ENCODE measurements at places on chromosomes 16 and 17.
A peak's percentile ranks its signal among the peaks of the same experiment; 100 is the strongest.

DNA sequence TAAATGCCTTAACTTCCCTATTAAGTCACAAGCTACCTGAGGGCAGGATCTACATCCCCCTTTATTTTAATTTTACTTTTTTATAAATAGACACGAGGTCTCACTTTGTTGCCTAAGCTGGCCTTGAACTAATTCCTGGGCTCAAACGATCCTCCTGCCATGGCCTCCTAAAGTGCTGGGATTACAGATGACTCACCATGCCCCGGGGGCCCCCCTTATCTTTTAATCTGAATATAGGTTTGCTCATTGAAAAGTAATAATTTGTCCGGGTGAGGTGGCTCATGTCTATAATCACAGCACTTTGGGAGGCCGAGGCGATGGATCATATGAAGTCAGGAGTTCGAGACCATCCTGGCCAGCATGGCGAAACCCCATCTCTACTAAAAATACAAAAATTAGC lies 14.2 kb downstream of the ETV4 start:
- DNase-seq: no peak

- DNase-seq: no peak
Observed at GRCh38 chr17:59356543-59357218, 25.2 kb downstream of the YPEL2 start.

DNA sequence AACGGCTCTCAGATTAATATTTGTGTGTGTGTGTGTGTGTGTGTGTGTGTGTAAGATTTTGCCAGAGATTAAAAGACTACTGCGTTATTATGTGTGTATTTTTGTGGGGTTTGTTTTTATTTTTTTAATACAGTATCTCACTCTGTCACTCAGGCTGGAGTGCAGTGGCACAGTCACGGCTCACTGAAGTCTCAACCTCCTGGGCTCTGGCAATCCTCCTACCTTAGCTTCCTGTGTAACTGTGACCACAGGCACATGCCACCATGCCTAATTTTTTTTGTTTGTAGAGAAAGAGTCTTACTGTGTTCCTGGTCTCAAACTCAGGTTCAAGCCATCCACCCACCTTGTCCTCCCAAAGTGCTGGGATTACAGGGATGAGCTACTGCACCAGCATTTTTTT lies 87.2 kb downstream of the CYB561 start:
- DNase-seq: no peak

DNA sequence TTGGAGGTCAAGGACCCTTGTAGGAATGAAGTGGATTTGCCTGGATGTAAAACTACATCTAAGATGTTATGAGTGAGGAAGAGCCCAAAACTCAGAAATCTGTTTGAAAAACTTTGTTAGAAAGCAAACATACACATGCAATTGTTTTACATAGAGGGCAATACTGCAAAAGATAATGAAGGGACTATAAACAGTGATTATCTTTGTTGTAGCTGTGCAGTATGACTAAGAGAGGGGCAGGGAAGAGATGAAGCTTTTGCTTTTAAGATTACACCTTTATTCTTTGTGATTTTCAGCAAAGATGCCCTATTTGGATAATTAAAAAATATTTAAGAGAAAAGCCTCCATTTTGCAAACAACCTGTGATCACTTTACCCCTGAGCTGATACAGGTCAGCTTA lies 839.9 kb upstream of the RBFOX1 start:
- no peak for DNase-seq

GRCh38 chr17:82110298-82110697 lies 12.3 kb upstream of the FASN start:
- no peak for DNase-seq

DNA sequence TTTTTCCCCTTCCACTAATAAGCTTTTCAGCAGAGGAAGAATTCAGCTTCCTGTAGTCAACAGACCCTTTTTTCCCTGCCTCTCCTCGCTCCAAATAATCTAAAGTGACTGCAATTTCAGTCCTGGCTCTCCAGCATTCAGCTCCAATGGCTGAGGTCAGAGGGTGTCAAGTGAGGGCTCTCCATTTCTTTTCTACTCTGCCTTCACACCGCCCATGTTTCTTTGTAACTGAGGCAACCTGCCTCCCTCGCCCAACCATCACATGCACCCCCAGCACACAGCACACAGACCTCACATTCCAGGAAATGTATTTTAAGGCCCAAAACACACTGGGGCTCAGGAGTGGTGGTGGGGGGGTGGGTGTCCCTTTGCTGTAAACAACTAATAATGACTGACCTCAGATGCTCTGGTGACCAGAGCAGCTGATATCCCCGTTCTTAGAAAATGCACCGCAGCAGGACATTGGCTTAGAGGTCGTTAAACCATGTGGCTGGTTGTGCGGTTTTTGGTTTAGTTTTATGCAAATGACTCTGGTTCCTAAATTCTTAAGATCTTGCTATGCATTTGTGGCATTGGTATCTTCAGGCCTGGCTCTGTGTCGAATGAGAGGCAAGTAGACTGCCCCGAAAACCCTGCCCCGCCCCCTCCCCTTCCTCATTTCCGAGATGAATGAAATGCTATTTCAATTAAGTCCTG lies 203.6 kb downstream of the ZFHX3 start:
- DNase-seq: no peak

DNA sequence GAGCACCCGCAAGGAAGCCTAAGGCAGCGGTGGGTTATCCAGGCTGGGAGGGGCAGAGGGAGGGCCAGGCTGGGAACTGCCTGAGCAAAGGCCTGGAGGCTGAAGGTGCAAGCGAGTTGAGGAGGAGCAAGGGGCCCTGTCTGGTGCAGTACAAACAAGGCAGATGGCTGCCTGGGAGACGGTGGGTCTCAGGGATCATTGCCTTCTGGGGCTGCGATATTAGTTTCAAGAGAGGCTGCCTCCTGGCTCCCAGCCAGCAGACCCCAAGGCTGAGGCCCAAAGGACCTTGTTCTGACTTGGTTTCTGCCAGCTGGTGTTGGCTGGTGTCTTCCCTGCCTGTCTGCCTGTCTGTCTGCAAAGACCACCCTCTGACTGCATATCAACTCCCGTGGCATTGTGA lies 154.0 kb downstream of the IRF8 start:
- no peak for DNase-seq

DNA sequence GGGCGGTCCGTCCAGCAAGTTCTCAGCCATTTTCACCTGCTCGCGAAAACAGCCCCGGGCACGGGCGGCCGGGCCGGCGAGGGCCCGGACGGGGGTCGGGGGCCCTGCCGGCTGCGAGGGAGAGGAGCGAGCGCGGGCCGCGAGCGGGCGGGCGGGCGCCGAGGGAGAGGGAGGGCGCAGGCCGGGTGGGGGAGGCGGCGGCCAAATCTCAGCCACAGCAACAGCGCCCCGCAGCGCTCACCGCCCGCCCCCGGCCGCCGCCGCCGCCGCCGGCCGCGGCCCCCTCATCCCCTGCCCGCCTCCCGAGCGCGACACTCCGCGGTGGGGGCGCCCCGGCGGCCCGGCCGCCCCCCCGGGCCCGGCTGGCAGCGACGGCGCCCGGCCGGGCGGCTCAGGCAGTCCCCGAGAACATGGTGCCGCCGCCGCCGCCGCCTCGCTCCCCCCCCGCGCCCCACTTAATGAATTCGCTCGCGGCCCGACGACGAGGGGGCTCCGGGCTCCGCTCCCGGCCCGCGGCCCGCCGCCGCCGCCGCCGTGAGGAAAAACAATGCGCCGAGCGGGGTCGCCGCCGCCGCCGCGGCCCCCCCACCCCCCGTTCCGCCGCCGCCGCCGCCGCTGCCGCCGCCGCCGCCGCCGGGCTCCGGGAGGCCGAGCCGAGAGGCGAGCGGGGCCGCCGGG lies 487 bp downstream of the CREBBP start:
- DNase-seq: peak; percentile 92

DNA sequence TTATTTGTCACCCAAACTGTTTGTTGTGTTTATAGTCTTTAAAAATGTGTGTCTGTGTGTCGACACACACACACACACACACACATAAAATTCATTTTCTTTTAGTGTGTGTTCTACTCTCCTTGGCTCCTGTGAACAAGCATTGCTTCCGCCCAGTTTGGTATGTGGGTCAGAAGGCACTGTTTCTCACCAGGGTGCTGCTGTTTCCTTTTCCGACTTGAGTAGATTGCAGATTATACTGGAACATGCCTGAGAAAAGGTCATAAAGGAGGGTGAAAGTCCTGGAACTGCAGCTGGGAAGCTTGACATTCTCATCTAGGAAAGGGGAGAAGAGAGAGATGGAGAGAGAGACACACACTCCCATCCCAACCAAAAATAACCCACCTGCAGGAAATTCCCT lies 330.3 kb downstream of the BCAS3 start:
- no peak for DNase-seq

GRCh38 chr16:55543472-55543871 lies 23.0 kb upstream of the CAPNS2 start:
- peak; percentile 57 for DNase-seq

DNA sequence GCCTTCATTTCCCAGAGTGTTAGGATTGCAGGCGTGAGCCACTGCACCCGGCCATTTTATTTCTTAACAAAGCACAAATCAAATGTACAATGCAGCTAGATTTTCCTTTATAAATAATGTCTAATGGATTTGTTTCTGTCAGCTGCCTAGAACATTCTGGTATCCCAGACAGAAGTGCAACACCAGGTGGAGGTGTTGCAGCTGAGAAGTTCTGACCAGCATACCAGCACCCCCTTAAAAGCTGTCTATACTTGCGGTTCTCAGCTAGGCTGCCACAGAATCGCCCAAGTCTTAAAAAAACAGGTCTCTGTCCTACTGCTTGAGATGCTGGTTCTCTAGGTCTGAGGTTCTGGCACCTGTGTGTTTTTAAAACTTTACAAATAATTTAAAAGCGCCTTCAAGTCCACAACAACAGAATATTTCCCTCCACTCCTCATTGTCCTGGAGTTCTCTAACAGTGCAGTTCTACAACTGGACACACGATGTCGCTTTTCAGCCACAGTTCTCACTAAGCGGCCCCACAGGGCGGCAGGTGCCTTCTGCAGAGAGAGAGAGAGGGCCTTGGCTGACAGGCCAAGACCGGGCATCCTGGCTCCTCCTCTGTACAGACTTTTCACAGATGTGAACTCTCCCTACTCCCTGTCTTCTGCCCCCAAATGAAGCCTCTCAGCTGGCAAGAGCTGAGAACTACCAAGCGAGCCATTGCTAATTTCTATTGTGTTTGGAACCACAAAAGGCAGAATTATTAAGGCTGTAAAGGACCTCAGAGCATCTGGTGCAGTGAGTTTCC lies 32.6 kb upstream of the MEOX1 start:
- DNase-seq: peak; percentile 87

GRCh38 chr16:67184995-67185650 lies 1.4 kb upstream of the MATCAP1 start:
- DNase-seq: peak; percentile 97

DNA sequence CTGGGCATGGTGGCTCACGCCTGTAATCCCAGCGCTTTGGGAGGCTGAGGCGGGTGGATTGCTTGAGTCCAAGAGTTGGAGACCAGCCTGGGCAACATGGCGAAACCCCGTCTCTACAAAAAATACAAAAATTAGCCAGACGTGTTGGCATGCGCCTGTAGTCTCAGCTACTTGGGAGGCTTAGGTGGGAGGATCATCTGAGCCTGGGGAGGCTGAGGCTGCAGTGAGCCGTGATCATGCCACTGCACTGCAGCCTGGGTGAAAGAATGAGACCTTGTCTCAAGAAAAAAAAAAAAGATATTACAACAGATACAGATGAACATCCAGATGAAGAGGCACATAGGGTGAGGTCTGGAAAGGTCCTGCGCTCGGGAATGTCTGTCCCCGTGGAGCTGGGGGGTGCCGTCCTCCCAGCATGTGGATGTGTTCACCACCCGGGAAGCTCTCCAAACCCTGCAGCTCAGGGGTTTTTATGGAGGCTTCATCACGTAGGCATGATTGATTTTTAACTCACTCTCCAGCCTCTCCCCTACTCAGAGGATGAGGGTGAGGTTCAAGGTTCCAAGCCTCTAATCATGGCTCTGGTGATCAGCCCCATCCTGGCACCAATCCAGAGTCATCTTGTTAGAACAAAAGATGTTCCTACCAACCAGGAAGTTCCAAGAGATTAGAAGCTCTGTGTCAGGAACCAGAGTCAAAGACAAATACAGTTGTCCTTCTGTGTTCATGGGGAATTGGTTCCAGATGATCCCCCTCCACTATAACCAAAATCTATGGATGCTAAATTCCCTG lies 85.0 kb upstream of the DNAJA2 start:
- no peak for DNase-seq

DNA sequence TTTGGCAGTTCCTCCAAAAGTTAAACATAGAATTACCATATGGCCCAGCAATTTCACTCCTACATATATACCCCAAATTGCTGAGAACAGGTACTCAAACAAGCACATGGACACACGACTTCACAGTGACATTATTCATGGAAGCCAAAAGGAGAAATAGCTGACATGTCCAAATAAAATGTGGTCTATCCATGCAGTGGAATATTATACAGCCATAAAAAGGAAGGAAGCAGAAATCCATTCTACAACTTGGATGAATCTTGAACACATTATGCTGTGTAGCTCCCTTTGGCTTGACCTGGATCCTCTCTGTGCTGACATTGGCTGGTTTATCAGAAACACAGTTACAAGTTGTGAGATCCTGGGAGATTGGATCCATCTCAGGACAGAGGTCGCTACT lies 370.9 kb upstream of the EEF2KMT start:
- no peak for DNase-seq

DNA sequence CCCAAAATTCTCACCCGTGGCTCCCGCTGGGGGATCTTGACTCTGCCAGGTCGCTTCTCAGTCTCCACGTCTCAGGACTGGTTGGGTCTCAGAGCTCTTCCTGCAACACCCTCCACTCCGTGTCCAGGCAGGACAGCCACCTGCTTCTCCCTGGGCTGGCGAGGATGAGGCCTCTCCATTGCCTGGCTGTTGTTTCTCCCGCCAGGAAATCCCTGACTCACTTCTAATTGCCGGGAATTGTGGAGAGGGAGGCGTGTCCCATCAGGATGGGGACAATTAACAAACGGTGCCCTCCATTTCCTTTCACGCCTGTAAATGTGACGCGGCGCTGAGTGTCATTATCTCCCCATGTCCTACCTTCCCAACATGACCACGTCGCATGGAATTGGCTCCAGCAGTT lies 204.5 kb downstream of the RBFOX3 start:
- no peak for DNase-seq

DNA sequence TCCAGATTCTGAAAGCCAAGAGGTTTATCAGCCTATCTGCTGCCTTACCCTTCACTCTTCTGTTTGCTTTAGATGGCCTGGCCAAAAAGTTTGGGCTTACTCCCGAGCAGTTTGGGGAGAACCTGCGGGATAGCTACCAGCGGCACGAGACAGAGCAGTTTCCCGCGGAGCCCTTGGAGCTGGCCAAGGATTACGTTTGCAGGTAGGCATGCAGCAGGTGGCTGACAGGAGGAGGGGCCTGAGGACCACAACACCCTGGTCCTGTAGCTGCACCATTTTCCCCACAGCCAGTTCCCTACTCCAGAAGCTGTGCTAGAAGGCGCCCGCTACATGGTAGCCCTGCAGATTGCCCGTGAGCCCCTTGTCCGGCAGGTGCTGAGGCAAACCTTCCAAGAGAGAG lies 20.6 kb downstream of the SUPT6H start:
- no peak for DNase-seq

GRCh38 chr16:89040391-89040790 lies 53.3 kb upstream of the ACSF3 start:
- no peak for DNase-seq

DNA sequence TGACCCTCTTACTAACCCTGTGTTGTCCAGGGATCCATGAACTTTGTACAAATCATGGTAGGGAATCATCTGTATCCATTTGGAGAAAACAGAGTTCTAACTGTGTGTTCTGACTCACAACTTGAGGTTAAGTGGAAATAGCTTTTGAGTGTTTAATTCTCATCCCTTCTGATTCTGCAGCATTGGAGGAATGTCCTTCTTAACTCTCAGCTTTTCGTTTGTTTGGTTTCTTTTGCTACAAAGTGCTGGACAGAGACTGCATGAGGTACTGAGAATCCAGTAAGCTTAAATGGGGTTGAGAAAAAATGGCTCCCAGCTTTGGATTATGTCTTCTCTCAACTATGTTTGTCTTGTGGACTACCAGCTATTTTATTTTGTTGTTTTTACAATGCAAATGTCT lies 352.1 kb upstream of the KIF2B start:
- no peak for DNase-seq

Measured in suppressor macrophage treated with lipopolysaccharide for 1 hour (primary cell).